ENCODE measurements at places on chromosomes 7 and 10.

DNA sequence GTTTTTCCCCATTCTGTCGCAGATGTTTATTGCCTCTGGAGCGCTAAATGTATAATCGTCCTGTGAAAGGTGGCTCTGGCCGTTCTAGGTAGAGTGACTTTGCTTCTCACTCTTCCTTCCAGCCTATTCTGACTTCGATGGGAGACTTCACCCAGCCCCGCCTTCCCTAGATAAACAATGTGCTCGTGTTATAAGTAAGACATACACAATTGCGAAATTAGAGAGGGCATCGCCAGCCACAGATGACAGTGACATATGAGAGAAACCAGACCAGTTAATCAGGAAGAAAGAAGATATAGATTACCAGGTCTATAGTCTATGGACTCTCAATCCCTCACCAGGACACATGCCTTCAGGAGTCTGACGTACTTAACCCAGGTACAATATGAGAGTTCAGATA, 1050.5 kb upstream of the AUTS2 start:
- DNase-seq = no peak

- DNase-seq = no peak
Observed at GRCh38 chr10:25506821-25507335, 332.1 kb downstream of the GPR158 start.

GRCh38 chr7:139431459-139431858, 52.0 kb downstream of the KLRG2 start:
- no peak for DNase-seq

DNA sequence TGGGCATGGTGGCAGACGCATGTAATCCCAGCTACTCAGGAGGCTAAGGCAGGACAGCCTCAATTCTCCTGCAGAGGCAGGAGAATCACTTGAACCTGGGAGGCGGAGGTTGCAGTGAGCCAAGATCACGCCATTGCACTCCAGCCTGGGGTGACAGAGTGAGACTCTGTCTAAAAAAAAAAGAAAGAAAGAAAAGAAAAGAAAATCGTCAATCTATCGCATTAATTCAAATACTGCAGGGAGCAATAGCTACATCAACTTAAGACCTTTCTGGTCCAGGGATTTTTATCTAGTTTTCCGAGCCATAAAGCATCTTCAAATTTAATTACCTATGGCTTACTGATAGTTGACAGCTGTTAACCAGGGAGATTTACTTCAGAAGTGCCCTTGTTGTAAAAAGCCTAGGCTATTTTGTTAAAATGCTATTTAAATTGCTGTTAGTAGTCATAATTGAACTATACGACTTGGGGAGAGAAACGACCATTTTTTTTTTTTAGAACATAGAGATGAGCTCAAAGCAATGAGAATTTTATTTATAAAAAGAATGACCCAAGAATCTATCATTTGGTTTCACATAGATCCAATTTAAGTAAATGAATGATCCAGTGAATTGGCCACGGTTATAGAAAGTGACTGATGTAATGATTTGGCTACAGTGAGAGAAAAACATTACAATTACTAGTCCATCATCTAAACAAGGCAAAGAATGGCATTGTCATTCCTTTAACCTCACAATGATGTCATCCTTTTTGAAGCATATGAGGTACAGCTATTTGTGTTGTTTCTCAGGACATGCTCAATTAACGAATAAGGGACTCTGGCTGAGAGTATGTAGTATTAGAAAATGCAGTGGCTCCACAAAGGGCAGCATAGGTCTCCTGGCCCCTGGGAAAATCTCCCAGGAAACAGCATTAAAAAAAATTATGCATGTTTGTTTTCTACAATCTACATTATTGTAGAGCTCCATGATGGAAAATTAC, 85.3 kb downstream of the SEMA3C start:
- DNase-seq = no peak

DNA sequence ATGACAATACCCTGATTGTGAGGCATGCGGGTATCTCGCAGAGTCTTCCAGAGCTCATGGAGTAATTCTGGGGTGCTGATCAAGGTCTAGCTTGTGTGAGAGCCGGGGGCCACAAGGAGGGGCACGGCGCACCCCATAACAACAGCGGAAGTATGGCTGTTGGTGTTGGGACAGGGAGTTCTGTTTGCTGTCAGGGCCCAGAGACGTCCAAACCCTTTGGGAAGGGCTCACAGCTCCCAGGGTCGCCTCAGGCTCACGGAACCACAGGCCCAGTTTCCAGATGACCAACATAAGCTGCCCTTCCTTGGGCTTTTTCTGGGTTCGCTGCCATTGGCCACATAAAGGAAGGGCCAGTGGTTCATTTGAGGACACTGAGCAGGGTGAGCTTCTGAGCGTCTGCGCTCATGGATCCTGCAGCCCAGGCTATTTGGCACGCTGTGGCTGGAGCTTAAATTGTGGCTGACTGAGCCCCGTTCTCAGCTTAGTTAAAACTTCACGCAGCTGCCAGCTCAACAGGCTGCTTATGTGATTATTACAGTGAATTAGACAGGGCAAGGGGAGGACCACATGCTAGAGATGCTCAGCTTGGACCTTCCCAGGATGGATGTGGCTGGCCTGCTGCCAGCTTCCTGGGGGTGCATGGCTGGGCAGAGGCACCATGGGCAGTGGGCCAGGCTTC, 92.3 kb downstream of the DNAJB6 start:
- DNase-seq = no peak

GRCh38 chr7:40194745-40195144, 59.9 kb downstream of the SUGCT start:
- no peak for DNase-seq

GRCh38 chr10:115947104-115947503, 325.9 kb downstream of the GFRA1 start:
- DNase-seq = no peak

GRCh38 chr7:111199643-111200042, 108.7 kb downstream of the LRRN3 start:
- DNase-seq = no peak

DNA sequence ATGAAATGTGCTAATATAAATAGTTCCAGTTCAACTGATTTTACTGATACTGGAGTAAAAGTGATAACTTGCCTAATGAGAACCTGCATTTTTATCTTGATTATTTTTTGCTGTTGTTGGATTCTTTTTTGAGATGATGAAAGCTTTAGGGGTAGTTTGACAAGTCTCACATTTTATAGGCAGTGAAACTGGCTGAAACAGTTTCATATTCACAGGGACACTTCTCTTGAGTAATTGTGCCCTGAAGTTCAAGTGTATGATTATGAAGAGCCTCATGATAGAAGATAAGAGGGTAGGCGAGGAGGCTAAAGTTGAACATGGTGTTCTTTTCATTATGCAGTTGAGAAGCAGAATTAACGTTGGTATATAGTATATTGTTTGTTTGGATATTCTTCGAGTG, 5.1 kb downstream of the AUTS2 start:
- no peak for DNase-seq

DNA sequence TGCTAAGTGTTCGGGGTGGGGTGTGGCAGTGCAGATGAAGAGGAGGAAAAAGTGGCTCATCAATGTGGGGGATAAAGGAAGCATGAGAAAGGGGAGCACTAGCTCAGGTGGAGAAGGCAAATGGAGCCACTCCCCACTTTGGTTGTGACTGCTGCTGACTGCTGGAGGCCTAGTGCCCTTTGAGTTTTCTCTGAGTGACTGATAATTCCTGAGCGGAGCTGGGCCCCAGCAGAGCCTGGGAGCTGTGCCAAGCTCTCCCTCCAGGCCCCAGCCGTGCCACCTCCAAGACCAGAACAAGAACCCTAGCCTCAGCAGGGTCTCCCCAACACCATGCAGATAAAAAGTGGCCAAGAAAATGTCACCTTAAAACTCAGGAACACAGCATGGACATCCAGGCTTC, 9.7 kb upstream of the RASSF4 start:
- DNase-seq = no peak

GRCh38 chr7:30321089-30321881, 36.9 kb downstream of the ZNRF2 start:
- DNase-seq = no peak

DNA sequence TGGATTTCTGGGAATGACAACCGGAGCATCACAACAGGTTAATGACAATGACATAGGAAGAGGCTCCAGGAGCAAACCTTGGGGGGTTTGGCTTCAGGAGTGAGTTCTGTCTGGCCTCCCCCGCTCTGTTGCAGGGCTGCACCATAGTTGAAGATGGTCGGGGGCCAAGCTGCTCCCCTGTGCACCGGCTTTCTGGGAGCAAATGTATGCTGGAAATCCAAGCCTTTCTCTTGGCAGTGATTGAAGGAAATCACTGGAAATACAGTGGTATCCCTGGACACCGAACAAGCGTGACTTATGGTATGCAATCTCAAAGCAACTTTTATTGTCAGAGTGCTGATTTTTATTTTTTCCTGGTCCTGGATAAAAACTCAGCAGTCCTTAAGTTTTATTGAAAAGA, 251.9 kb upstream of the ZNF32 start:
- no peak for DNase-seq

- DNase-seq = peak; percentile 47
Observed at GRCh38 chr10:119341459-119342301, 134.3 kb downstream of the GRK5 start.

- DNase-seq = peak; percentile 28
Observed at GRCh38 chr7:155972651-155973390, 160.6 kb upstream of the SHH start.

GRCh38 chr7:105079348-105079747, 65.3 kb downstream of the KMT2E start:
- no peak for DNase-seq

DNA sequence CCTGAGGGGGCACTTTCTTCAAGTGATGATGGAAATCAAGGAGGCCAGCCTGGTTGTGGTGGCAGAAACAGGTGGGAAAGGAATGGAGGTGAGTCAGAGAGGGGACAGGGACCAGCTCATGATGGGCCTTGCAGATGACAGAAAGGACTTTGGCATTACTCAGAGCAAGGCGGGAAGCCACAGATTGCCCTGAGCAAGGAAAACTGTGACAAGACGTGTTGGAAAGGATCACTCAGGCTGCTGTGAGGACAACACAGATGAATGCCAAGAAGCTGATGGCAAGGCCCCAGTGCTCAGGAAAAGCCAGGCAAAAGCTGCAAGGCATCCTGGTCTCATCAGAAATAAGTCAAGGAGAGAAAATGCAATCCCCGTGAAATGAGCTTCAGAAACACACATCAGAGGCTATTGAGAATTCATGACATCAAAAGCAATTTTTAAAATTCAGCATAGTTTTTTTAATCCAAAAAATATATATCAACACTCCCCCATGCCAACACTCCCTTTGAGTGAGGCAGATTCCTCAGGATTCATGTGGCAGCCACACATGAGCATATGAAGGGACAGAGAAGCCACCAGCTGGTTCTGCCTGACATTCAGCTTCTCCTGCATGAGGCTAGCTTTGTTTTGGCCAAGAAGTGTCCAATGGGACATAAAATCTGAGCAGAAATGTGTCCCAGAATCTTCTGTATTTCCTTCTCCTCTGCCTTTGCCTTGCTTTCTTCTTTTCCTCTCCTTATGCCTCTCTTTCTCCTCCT, 244.5 kb upstream of the MYO3A start:
- DNase-seq = no peak

DNA sequence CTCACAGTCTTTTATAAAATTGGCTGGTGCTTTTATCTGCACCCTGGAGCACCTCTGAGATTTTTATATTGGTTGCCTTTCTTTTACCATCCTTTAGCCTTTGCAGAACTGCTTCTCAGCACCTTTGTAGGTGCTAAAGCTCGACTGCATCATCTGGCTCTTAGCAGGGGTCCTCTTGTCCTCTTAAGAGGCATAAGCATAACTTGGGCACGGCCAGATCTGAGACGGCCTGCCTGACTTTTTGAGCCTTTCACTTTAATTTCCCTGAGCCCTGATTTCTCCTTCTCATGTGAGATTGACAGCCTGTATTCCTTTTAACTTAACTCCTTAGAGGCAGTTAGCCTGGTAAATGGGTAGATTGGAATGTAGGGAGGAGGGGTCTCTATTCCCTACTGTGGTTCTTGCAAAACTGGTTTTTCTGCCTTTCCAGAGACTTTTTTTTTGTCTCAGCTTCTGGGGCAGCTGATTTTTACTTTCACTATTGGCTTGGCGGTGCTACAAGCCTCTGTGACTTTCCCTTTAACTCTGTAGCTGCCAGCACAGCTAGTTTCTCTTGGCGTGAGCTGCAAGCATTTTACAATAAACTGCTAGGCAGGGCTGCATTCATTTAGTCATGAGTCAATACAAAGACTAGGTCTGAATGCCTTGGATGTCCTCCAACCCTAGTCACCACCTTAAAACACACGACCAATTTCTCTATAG, 24.0 kb downstream of the ZPBP start:
- no peak for DNase-seq

GRCh38 chr10:96613576-96613975, 26.8 kb upstream of the TM9SF3 start:
- no peak for DNase-seq

DNA sequence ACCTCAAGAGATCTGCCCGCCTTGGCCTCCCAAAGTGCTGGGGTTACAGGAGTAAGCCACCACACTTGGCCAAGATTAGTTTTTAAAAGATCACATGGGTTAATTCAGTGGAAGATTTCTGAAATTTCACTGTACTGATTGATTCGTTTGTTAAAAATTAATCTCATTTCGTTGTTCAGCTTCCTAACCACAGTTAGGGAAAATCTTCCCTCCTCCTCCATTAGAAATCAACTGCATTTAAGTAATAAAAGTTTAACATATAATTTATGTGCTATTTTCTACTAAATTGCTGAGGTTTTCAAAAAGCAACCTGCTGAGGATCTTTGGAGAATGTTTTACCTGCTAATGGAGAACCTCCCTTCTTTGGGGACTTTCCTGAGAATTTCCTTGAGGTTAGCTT, 522.4 kb downstream of the GATA3 start:
- no peak for DNase-seq

DNA sequence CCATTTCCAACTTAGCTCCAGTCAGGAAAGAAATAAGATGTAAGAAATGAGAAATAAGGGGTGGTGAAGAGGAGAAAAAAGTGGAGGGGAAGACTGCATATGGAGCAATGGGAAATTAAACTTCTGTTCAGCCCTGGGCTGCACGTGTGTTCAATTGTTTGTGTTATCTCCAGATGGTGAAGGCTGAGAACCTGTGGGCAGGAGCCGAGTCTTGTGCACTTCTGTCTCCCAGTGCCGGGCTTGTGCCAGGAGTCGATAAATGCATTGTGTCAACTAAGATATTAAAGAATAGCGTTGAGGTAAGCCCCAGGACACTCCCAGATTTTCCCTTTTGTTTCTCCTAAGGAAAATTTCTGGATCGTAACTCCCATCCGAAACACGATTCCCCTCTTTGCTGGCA, 98.2 kb downstream of the PRLHR start:
- DNase-seq = no peak

GRCh38 chr10:50231515-50232260, 19.6 kb downstream of the ASAH2 start:
- DNase-seq = no peak

GRCh38 chr7:89839329-89839728, 314.9 kb upstream of the STEAP1 start:
- no peak for DNase-seq

GRCh38 chr10:30637881-30638467, 8.4 kb upstream of the LYZL2 start:
- no peak for DNase-seq

DNA sequence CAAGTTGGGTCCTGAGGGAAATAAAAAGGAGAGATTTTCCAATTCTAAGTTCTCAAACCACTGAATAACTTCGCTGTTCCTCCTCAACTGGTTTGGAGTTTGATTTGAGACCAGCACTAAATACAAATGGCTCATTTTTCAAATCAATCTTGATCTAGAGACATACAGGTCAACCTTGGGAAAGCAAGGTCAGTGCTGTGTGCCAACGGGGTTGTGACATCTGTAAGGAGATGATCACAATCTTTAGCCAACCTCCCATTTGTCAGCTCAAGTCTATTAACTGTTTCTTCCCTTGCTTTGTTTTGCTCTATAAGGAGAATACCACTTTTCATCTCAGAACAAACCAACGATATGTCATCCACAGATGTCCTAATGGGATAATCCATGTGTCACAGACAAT, 131.1 kb downstream of the TAX1BP1 start:
- DNase-seq = no peak

- no peak for DNase-seq
Observed at GRCh38 chr7:39085590-39086049, 107.9 kb downstream of the POU6F2 start.

All from Peyer's patch (tissue), 4 donors.